Aortic smooth muscle cell (primary cell): ENCODE measurements at places on chromosomes 4 and X. TPM values are rescaled to one million over a fixed set of nuclear protein-coding genes. Genes with fewer than 3 reads are reported as not detected.

S100P gene
- not detected in 2 replicates for total RNA-seq

NMU gene
- total RNA-seq, result not detected in 2 replicates

GIMD1 gene
- not detected in 2 replicates for total RNA-seq

HSFX3 gene
- not detected in 2 replicates for total RNA-seq

S100G gene
- not detected in 2 replicates for total RNA-seq
